ENCODE measurements at places on chromosomes 6 and 20. TPM values are rescaled to one million over a fixed set of nuclear protein-coding genes. Genes with fewer than 3 reads are reported as not detected.

FAM162B gene
- not detected for total RNA-seq

ZSCAN23 gene
- total RNA-seq = 1.9 TPM

MCHR2 gene
- total RNA-seq = not detected

PRICKLE4 gene
- 3.1 TPM for total RNA-seq

SNAP25 gene
- 0.58 TPM for total RNA-seq

C6orf52 gene
- not detected for total RNA-seq

FNDC1 gene
- total RNA-seq = not detected

CYP24A1 gene
- total RNA-seq = 0.51 TPM

GRCh38 chr6:24249926-24250325, 107.9 kb downstream of the DCDC2 start:
- DNase-seq = no peak

DNA sequence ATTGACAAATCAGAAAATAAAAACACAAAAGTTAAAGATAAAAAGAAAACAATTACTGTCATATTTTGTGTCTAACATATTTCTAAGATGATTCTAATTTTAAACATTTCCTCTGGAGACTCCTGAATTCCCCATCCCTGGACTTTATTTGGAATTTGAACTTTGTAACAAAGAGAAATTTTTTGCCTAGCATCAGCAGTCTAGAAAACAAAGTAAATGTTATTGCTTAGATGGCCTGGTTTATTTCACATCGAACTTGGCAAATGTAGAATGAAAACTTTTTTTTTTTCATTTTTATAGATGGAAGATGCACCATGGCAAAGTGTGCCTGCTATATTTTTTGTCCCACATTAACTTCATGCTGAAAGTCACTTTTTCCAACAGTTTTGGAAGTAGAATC, 159.1 kb downstream of the TBX18 start:
- DNase-seq = no peak

GRCh38 chr6:162636167-162636566, 91.4 kb downstream of the PRKN start:
- no peak for DNase-seq

GRCh38 chr6:159693894-159694545, 979 bp upstream of the SOD2 start:
- peak; percentile 90 for DNase-seq

DNA sequence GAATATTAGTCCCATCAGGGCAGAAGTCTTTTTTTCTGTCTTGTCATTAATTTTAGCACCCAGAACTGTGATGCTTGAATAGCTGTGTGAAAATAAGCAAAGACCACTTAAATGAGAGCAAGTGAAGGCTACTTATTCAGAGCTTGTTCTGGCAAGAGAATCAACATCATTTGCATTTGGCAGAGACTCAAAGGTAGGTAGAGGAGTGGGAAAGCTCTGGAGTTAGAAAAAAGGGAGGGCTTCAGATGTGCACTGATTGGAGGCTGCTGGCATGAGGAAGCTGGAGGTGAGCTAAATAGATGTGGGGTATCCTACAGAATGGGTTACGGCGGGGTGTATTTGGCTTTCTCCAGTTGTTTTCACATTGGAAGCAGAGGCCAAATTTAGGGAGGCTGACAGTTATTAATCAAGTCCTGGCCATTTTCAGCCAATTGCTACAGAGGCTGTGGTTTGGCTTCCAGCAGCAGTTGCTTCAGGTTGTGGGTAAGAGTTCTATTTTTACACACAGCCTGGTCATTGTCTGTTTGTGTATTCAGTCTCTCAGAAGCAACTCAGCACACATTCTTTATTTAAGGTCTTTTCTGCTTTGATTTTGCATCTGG, 254.3 kb downstream of the BTBD3 start:
- no peak for DNase-seq

- DNase-seq = no peak
Measured at GRCh38 chr20:24674921-24675605, 205.6 kb downstream of the SYNDIG1 start.

DNA sequence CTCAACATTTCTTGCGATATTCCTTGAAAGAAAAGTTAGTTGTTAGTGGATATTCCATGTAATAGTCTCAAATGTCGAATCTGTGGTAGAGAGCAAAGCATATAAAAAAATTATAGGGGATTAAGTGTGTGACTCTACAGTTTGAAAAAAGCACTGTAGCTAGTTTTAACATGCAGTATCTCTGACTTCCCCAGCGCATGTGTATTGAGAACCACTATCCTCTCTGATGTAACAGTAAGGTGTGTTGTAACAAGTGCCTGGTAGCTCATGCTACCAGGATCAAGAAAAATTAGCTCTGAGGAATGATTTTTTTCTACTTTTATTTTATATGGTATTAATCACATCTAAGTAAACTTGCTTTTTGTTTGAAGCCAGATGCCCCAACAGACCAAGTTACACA, 789.2 kb downstream of the KIF16B start:
- DNase-seq = no peak

GRCh38 chr20:13220194-13220903, 725 bp upstream of the ISM1 start:
- no peak for DNase-seq

- DNase-seq = no peak
Measured at GRCh38 chr6:84549917-84550316, 214.5 kb downstream of the TBX18 start.

DNA sequence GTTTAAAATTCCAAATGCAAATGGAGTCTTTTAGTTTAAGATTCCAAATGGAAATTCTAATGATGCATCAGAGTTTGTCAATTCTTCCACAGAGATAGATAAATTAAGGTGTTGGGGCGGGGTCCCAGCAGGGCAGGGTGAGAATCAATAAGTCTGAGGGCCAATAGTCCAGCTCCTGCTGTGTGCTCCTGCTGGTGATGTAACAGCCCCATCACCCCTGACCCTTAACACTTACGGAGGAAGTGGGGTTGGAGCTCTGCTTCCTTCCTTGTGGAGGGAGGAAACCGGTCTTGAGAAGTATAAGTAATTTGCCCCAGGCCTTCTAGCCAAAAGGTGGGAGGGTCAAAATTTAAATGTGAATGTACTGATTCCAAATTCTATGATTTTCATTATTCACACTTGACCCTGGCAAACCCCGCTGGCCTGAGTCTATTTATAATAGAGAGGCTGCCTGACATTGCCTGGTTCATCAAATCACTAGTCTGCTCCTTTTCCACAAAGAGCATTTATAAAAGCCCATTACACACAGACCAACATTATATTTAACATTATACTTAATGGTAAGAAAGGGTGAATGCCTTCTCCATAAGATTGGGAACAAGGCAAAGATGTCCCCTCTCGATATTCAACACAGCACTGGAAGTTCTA, 17.2 kb downstream of the ZBTB2 start:
- DNase-seq = no peak

DNA sequence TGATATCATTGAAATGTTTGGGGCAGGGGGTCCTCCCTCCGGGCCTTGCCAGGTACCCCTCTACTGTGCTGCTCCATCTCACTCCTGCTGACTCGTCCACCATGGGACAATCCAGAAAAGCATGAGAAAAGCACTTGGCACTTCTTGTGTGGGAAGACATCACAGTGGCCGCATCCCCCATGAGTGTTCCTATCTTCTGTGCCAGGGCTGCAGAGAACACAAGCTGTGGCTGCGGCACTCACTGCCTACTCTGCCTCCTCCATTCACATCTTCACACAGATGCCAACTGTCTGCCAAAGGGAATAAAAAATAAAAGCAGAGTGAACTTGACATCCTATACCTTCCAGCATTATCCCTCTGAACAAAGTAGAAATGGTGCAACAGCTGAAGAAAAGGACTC, 117.4 kb upstream of the PROKR2 start:
- DNase-seq = no peak

GRCh38 chr20:1019344-1019743, 17.2 kb upstream of the RSPO4 start:
- DNase-seq = no peak

DNA sequence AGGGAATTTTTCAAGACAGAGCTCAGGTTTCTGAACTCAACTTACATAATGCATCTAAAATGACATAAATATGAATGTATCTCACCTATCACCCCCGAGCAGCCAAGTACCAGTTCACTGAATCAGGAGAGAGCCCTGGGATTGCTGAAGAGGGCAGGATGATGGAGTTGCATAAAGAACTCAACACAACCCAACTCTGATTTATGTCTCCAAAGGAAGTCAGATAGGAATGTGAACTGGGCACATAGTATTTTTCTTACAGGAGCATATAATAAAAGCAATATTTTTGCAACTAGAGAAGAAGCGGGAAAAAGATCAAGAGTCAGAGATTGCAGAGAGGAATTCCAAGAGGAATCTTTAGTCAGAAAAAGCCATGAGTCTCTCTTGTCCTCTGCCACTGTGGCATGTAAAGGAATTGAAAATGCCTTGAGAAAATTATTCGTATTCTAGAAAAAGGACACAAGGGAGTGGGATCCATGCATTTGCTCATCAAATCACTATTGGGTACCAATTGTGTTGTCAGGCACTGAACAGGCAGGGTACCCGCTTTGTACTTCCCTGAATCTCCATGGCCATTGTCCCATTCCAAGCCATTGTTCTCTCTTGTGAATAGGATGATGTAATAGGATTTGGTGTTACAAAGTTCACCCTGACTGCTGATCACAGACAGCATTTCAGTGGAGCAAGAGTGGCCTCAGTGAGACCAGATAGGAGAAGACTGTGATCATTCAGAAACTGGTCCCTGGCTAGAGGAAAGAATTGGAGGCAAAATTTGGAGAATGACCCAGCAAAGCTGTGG, 16.3 kb downstream of the RIN2 start:
- no peak for DNase-seq

DNA sequence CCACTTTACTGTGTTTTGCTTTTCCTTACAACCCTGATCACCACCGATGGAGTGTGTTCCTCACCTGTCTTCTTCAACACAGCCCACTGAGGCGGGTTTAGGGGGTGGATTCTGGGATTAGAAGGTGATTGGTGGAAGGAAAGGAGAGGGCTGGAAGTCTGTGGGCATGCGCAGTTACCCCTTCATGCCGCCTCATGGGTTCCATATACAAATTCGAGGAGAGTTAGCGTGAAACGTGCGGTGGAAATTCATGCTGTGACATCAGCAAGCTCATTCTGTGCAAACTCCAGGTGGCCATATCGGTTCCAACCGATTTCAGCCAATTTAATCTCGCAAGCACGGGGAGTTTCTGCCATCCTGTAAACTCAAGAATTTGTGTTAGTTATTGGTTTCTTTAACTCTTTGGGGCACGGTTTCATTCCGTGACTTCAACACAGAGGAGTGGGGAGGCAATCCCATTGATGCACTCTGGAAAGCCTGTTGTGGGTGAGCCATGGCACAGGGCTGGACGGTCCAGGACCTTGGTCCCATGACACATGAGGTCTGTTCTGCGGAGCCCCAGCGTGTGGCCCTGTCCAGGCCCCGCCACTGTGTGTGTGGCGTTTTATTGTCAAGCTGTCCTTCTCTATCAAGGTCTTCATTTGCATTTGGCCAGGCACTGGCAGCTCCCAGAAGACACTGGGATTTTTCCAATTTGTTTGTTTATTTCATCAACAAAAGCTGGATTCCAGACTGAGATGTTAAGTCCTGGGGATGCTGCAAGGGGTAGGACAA, 482.8 kb upstream of the SULF2 start:
- DNase-seq = no peak

- no peak for DNase-seq
Measured at GRCh38 chr20:59777331-59777725, 156.1 kb downstream of the SYCP2 start.

DNA sequence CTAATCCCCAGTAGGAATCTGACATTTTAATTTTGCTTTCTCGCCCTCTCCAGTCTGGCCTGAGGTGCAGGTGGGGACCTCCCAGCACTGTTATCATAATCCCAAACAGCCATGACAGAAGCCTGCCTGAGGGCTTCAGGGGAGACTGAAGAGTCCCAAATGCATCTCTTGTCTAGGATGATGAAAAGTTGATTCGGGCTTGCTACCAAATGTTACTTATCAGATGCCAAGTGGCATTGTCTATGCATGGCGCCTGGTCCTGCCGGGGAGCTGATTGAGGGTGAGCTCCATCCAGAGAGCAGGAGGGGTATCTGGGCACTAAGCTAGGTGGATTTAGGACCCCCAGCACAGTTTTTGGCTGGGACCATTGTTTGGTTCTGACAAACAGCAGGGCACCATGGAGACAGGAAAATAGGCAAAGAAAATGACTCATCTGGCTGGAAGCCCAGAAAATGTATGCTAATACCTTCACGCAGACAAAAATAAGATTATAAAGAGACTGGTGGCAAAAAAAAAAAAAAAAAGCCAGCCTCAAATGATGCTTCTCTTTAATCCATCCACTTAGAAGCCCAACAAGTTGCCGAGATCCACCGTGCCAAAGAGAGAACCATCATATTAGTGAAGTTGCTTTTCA, 513.7 kb upstream of the SULF2 start:
- peak; percentile 89 for DNase-seq

DNA sequence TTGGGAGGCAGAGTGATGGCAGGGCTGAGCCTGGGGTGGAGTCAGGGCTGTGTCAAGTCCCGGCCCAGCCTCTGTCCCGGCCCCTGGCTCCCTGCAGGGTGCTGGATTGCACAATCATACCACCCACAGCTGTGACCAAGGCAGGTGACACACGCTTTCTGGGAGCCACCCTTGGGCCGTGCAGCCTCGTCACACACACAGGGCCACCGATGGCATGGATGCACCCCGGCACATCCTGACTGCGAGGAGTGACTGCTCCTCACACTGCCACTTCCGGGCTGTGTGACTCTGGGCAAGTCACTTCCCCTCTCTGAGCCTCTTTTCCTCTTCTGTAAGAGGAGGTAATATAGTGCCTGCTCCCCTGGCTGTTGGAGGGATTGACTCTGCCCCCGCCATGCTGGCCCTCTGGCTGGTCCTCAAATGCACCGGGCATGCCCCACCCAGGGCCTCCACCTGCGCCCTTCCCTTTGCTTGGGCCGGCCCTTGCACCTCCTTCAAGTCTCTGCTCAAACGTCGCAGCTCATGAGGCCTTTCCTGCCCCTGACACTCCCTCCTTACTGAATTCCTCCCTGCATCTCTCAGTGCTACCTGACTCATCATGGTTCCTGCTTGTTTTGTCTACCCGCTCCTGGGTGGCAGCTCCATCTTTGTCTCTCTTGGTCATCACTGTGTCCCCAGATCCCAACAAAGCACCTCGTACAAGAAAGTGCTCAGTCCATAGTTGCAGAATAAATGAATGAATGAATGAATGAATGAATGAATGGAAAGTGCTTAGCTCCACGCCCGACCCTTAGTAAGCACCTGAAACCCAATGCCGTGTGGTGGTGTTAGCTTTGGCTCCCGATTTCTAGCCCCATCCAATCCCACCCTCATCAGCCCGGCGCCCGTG, 93.5 kb downstream of the CEBPB start:
- peak; percentile 50 for DNase-seq

GRCh38 chr6:6803180-6803977, 214.9 kb downstream of the LY86 start:
- DNase-seq = no peak

DNA sequence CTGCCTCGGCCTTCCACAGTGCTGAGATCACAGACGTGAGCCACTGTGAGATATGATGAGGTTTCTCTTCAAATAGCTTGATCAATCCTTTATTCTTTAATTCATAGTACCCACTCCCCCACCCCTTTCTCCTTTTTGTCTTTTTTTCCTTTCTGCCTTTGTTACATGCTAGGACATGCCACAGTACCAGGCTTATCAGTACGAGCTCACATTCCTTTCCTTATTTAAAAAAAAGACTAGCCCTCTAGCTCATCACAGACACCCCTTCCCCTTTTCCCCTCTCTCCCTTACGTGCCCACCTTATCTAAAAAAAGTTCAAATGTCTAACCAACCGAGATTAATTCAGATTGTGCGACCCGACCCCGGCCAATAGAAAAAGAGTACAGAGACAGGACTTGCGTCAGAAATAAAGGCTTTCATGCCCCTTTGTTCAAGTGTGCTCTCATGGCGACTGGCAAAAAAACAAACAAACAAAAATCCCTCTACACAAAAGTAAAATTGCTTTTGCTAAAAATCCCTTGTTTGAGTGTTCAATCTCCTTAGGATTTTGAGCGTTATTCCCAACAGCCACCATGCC, 49.2 kb downstream of the MRAP2 start:
- DNase-seq = no peak
